ENCODE measurements at places on chromosomes 6 and 20.

DNA sequence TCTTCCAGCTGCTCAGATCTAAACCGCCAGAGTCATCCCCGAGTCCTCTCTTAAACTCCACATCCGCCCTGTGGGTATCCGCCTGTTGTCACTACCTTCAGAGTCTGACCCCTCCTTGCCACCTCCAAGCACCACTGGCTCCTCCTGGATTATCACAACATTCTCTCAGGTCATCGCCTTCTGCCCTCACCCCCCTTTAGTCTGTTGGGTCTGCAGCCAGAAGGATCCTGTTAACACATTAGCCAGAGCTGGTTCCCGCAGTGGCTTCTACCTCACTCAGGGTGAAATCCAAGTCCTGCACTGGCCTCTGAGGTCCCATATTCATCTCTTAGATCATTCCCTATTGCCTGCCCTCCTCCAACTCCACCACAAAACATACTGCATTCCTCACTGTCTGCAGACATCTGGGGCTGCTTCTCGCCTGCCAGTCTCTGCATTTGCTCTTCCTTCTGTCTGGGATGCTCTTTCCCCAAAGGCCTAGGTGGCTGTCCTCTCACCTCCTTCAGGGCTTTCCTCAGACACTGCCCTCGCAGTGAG lies 34.1 kb downstream of the TNXB start:
- DNase-seq, result peak; percentile 25

GRCh38 chr6:89375427-89376267 lies 23.1 kb upstream of the UBE2J1 start:
- DNase-seq, result no peak

DNA sequence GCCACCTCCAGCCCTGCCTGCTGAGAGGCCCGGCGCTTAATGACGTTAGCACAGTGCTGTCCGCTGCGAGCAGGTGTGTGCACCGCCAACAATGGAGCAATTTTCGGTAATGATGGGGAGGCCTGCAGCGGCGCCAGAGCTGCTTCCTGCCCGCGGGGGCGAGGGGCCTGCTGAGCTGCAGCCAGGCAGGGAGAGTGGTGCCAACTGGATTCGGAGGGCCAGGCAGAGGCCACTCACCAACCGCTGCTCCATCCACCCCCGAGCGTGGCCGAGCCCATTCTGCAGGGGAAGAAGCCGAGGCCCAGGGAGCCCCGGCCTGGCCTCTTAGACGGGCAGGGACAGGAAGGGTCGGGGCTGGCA lies 9.6 kb downstream of the HRH3 start:
- DNase-seq, result no peak

DNA sequence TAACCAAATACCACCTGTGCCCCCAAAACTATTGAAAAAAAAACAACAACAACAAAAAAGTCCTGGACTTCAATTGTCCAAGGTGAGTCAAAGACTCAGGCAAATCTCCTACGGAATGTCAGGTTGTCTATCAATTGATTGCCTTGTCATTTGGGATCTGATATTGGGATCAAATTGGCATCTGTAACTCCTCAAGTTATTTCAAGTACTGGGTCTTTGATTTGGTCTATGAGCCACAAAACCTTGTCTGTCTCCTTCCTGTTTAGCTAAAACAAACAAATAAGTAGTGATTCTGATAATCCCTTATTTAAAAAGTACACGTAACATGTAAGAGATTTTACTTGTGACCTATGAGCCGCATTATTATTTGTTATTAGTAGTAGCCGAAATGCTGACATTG lies 231.6 kb upstream of the ZNF217 start:
- no peak for DNase-seq

- no peak for DNase-seq
Observed at GRCh38 chr6:44594481-44594880, 207.0 kb downstream of the CDC5L start.

DNA sequence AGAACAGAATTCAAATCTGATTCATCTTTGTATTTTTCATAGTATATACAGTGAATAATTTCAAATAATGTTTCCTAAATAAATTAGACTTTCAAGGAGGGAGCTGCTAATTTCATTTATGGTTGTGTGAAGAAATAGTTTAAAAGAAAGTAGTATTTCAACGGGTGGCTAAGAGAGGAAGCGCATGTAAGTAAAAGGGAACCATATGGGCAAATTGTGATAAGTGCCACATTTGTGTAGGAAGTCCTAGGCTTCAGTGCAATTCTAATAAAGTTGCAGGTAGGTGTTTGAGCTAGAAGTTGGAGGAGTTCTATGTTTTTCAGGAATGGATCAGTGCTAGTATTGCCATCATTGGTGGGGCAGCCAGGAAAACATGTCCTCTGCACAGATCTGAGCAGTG lies 178.8 kb upstream of the PRDM1 start:
- no peak for DNase-seq
